Activated CD8-positive, alpha-beta memory T cell treated with anti-CD3 and anti-CD28 coated beads, Interleukin-2, amount 10 ng/mL, durations not matched to agents 7 days and 5 days (primary cell): ENCODE measurements at places on chromosomes 12 and 14. TPM values are rescaled to one million over a fixed set of nuclear protein-coding genes. Genes with fewer than 3 reads are reported as not detected.

DNA sequence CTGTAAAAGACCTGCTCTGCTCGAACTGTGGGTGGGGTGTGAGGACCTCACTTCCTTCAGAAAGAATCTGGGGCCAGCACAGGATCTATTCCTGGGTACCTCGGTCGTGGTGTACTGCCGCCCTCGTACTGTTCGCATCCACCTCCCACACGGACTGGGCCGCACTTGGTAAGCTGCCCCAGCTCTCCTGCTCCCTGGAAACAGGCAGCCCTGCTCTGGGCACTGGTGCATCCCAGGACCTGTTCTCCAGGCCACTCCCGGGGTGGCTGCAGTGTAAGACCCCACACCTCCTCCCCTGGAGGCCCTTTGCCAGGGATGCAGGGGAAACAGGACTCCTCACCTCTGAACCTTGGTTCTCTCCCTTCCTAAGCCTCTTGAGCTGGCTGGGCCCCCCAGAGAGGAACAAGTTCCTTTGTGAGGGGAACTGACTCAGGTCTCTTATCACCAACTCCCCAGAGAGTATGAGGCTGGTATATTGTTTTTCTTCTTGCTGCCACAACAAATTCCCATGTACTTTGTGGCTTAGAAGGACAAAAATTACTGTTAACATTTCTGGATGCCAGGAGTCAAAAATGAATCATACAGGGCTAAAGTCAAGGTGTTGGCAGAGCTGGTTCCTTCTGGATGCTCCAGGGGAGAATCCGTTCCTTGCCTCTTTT, 276.5 kb downstream of the NUAK1 start:
- no peaks in the 10 kb centered on the region for H3K36me3 ChIP-seq
- H3K27ac ChIP-seq: no peak overlapping the region
- DNase-seq: no peak
- H3K4me3 ChIP-seq: no peak overlapping the region
- H3K27me3 ChIP-seq: no peaks in the 10 kb centered on the region
- no peaks in the 10 kb centered on the region for H3K4me1 ChIP-seq

GRCh38 chr12:74781991-74782485, 244.4 kb downstream of the ATXN7L3B start:
- no peaks in the 10 kb centered on the region for H3K27me3 ChIP-seq
- H3K4me1 ChIP-seq: no peaks in the 10 kb centered on the region
- H3K4me3 ChIP-seq: no peak overlapping the region
- no peak for DNase-seq
- H3K36me3 ChIP-seq: no peaks in the 10 kb centered on the region
- no peak overlapping the region for H3K27ac ChIP-seq

- H3K36me3 ChIP-seq: peaks cover 7% of the 10 kb centered on the region
- DNase-seq: no peak
- H3K27ac ChIP-seq: no peak overlapping the region
- H3K4me3 ChIP-seq: no peak overlapping the region
Observed at GRCh38 chr12:94012071-94012470, 136.3 kb upstream of the PLXNC1 start.

Gene ABCB9
- 3.6 TPM for total RNA-seq

DNA sequence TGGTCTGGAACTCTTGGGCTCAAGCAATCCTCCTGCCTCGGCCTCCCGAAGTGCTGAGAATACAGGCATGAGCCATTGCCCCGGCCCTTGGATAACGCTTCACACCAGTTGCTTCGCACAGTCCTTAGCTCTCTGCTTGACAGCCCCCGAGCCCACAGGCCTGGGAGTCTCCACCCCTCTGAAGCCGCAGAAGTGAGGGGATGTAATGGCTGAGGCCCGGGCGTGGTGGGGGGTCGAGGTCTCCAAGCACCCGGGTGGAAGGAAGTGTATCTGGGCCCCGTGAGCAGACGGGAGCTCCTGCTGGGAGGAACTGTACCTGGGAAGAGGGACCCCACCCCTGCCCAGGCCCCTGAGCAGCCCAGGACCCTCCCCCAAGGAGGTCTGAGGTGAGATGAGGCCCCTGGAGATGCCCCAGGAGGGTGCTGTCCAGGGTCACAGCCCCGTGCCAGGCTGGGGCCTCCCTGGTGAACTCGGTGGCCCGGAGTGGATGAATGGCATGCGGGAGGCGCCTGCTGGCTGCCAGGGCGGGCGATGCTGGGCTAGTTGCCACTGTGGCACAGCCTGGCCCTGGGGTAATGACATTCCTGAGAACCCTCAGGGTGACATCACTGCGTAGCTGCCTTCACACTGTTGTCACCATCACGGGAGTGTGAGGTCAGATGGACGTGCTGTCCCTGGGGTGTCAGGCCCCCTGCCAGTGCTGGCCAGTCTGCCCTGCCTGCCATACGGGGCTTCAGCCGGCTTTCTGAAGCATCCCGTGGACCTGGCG, 48.9 kb downstream of the KIF26A start:
- no peak for DNase-seq
- no peak overlapping the region for H3K4me3 ChIP-seq
- no peaks in the 10 kb centered on the region for H3K4me1 ChIP-seq
- no peaks in the 10 kb centered on the region for H3K27me3 ChIP-seq

DNA sequence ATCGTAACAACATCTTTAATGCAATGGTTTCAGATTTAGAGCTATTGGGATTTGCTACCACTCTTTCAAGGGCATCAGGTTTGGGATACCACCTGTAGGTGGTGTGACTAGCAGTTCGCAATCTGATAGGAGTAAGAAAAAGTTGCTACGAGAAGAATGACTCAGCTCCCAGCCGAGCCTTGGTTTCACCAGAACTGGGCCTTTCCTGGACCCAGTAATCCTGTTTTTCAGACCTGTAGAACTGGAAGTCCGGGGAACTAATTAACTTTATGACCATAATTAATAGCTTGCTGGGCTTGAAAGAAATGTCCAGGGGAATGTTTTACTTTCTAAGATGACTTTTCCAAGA, 770 bp downstream of the ABHD4 start:
- H3K27me3 ChIP-seq: peaks cover 3% of the 10 kb centered on the region
- peak; percentile 60 for DNase-seq
- H3K27ac ChIP-seq: peak overlapping the region; percentile 85
- H3K4me1 ChIP-seq: peaks cover 29% of the 10 kb centered on the region

Gene TRMT5
- total RNA-seq: 9.2 TPM

Gene HRK
- total RNA-seq: not detected

Gene PKP2
- not detected for total RNA-seq

Gene PLEK2
- 0.44 TPM for total RNA-seq

DNA sequence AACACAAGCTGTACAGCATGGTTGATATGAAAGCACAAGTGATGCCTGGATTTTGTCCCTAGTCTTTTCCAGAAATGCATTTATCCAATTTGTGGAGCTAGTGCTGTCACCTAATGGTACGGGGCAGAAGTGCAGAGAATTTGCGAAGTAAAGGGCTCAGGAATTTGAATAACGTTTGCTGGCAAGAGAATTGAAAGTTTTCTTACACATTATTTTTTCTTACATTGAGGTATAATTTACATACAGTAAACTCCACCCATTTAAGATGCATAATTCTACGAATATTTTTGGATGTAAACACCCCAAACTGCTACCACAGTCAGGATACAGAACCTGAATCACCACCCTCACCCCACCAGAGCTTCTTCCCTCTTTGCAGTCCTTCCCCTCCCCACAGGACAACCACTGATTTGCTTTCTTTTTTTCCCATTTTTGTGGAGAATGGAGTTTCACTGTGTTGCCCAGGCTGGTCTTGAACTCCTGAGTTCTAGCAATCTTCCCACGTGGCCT, 3.5 kb downstream of the AICDA start:
- peak; percentile 41 for DNase-seq
- H3K4me1 ChIP-seq: peaks cover 7% of the 10 kb centered on the region
- no peaks in the 10 kb centered on the region for H3K36me3 ChIP-seq

DNA sequence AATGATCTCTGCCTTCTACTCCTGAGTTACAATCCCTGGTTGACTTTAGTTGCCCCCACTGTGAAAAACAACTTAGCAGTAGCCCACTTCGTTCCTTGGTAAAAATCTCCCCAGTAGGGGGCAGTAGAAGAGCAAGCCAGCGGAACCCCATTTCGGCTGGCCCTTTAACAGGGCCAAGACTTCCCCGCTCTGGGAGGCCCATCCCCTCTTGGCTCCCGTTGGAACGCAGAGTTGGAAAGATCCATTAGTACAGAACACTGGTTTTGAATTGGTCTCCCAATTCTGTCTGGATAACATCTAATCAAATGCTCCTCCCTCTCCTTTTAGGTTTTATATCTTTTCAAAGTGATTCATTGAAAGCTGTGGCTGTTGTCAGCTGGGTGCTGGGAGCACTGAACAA, 1133.3 kb downstream of the BCL11B start:
- H3K4me1 ChIP-seq: peaks cover 65% of the 10 kb centered on the region
- H3K27ac ChIP-seq: peak overlapping the region; percentile 53
- peak overlapping the region; percentile 7 for H3K4me3 ChIP-seq

DNA sequence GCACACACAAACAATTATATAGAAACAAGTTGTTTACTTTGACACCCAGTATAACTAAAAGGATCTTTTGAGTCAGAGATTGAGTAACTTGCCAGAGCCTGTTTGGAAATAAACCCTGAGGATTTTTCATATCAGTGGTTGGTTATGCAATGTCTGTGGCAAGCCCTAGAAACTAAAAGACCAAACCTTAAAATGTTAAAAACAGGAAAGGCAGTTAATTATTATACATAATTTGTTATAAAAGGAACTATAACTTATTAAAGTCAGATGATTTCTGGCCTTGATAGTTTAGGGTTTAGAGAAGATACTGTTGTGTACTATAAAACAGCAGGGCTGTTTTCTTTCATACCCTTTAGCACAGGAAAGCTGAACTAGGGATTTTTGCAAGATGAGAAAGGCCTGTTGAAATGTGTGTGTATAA, 44.1 kb downstream of the PSEN1 start:
- no peak for DNase-seq
- peak overlapping the region; percentile 15 for H3K27ac ChIP-seq
- no peak overlapping the region for H3K4me3 ChIP-seq
- H3K4me1 ChIP-seq: peaks cover 8% of the 10 kb centered on the region

Gene P2RX4
- 52.6 TPM for total RNA-seq
